ENCODE measurements at places on chromosomes 7 and 10. TPM values are rescaled to one million over a fixed set of nuclear protein-coding genes. Genes with fewer than 3 reads are reported as not detected.

- H3K4me1 ChIP-seq, result peaks cover 27% of the 10 kb centered on the region
- no peak for DNase-seq
- no peaks in the 10 kb centered on the region for H3K36me3 ChIP-seq
- H3K4me3 ChIP-seq, result no peak overlapping the region
- H3K27me3 ChIP-seq, result no peaks in the 10 kb centered on the region
Observed at GRCh38 chr10:72695496-72695895, 3.6 kb downstream of the MCU start.

DNA sequence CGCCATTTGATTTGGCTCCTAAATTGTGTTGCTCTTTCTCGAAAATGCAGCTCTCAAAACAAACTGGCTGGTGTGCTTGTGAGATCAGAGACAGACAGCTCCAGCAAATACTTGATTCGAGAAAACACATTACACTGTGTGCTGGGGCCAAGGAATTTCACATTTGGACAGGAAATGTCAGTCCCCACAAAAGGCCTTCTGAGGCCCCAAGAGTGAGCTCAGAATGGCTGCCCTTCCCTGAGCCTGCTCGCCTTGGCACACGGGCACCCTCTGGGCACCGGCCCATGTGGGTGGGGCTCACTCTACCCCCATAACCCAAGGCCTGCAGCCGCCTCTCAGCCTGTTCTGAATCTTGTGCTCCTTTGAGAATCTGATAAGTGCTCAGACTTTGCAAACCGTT, 13.9 kb upstream of the HSPA12A start:
- no peak for DNase-seq
- H3K27ac ChIP-seq, result no peak overlapping the region
- H3K27me3 ChIP-seq, result peaks cover 6% of the 10 kb centered on the region

- peaks cover 89% of the 10 kb centered on the region for H3K27me3 ChIP-seq
- H3K4me3 ChIP-seq, result no peak overlapping the region
- H3K27ac ChIP-seq, result no peak overlapping the region
- H3K4me1 ChIP-seq, result peaks cover 3% of the 10 kb centered on the region
Observed at GRCh38 chr7:97002555-97003261, 2.6 kb upstream of the DLX6 start.

DNA sequence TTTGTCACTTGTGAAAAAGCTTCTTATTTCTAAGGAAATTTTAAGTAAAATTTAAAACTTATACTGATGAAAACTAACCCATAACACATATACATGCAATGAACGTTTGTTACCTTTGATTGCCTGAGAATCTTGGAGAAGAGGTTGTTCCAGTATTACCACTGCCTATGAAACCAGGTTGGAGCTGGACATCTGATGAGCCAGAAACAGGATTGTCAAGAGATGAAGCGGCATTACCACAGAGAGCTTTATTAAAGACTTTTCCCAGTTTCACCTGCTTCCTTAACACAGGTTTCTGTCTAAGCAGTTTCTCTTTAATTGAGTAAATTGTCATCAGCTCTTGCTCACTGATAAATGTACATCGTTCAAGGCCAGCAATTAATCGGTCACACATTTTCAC, 9.0 kb upstream of the KIF20B start:
- H3K27me3 ChIP-seq, result peaks cover 3% of the 10 kb centered on the region
- no peak overlapping the region for H3K4me3 ChIP-seq
- H3K4me1 ChIP-seq, result peaks cover 9% of the 10 kb centered on the region
- peaks cover 2% of the 10 kb centered on the region for H3K36me3 ChIP-seq
- H3K27ac ChIP-seq, result no peak overlapping the region

GRCh38 chr7:80918399-80918798, 452 bp downstream of the SEMA3C start:
- peaks cover 59% of the 10 kb centered on the region for H3K4me1 ChIP-seq
- H3K4me3 ChIP-seq, result peak overlapping the region; percentile 90
- H3K36me3 ChIP-seq, result peaks cover 23% of the 10 kb centered on the region
- no peaks in the 10 kb centered on the region for H3K27me3 ChIP-seq

DNA sequence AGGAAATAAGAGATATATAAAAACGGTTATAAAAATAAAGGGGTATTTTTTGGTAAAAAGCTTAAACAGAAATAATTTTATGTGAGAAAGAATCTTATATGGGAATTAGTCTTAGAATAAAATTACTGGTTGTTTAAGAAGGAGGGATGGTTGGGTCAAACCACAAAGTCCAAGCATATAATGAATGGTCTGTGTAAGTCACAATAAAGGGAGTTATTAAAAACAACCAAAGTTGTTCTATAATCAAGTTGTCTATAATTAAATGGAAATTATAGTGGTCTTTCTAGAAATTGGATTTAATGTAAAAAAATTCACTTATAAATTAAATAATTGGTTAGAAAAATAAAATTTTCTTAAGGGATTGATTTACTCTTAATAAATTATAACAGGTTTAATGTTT, 304.8 kb downstream of the POM121L12 start:
- peaks cover 5% of the 10 kb centered on the region for H3K36me3 ChIP-seq
- no peak overlapping the region for H3K27ac ChIP-seq
- no peaks in the 10 kb centered on the region for H3K27me3 ChIP-seq

DNA sequence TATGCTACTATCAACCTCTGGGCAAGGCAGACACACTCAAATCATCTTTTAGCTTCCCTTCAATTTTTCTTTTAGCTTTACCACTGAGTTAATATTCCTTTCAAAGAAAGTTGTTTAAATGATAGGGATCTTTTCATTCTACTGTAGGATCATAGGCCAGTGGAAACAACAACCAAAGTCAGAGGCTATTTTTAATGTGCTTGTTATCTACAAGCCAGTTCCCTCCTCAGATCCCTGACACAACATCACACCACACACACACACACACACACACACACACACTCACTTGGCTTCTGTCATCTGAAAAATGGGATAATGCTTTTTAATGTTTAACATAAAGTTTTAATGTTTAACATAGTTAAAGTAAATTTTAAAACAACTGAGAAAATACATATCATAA, 106.7 kb upstream of the CAV2 start:
- no peak for DNase-seq
- H3K4me3 ChIP-seq, result no peak overlapping the region
- no peaks in the 10 kb centered on the region for H3K27me3 ChIP-seq
- H3K4me1 ChIP-seq, result peaks cover 3% of the 10 kb centered on the region

The PIP gene
- total RNA-seq, result not detected

GRCh38 chr10:125062914-125063230, 97.5 kb downstream of the CTBP2 start:
- DNase-seq, result no peak
- peaks cover 18% of the 10 kb centered on the region for H3K36me3 ChIP-seq
- H3K4me1 ChIP-seq, result peaks cover 50% of the 10 kb centered on the region
- H3K4me3 ChIP-seq, result no peak overlapping the region
- H3K27ac ChIP-seq, result peak overlapping the region; percentile 3
- no peaks in the 10 kb centered on the region for H3K27me3 ChIP-seq

DNA sequence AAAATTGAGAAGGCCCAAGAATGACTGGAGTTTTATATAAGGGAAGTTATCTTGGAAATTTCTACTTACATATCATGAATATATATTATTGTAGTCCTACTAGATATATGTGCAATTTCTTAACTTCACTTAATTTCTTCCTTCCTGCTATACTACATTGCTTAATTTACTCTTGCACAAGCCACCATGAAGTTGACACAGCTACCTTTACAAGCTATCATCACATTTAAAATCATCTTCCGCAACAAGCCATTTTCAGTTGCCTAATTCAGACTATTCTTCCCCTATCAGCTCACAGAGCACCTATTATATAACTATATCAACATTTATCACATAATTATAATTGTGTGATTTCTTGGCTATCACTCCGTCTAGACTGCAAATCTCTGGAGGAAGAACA, 418.4 kb downstream of the PARD3 start:
- H3K4me1 ChIP-seq, result peaks cover 2% of the 10 kb centered on the region
- no peaks in the 10 kb centered on the region for H3K27me3 ChIP-seq
- peaks cover 12% of the 10 kb centered on the region for H3K36me3 ChIP-seq
- no peak overlapping the region for H3K4me3 ChIP-seq
- DNase-seq, result no peak

All from progenitor cell of endocrine pancreas (in vitro differentiated cells).